ENCODE measurements at places on chromosomes 5 and 9.

DNA sequence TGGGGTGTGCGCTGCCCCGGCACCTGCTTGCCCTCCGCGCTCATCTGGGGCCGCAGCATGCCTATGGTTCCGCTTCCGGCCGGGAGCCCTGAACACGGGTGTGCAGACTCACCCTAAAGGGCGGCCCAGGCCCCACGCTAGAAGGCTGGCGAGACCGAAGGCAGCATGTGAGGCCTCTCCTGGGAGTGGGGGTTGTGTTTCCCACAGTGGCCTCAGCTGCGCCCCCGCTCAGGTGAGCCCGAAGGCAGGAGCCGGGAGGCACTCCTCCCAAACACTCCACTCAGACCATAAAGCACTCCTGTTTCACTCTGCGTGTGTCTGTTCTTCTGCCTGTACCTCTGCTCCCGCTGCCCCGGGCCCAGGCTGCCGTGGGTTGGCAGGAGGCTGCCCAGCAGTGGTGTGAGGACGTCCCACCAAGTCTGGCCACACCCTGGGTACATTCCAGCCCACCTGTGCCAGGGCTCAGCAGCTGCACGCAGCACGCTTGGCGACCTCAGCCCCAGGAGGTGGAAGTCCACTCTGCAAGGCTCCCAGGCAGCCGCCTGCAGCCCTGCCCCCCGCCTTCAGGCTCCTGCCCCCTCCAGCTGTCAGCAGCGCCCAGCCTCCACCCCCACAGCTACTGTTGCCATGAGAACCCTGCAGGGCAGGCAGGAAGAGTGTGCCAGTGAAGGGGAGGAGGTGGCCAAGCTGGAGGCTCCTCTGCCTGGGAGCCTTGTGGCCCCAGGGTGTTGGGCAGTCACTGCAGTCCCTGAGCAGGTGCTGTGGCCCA lies 1.2 kb upstream of the AJM1 start:
- no peak for DNase-seq

DNA sequence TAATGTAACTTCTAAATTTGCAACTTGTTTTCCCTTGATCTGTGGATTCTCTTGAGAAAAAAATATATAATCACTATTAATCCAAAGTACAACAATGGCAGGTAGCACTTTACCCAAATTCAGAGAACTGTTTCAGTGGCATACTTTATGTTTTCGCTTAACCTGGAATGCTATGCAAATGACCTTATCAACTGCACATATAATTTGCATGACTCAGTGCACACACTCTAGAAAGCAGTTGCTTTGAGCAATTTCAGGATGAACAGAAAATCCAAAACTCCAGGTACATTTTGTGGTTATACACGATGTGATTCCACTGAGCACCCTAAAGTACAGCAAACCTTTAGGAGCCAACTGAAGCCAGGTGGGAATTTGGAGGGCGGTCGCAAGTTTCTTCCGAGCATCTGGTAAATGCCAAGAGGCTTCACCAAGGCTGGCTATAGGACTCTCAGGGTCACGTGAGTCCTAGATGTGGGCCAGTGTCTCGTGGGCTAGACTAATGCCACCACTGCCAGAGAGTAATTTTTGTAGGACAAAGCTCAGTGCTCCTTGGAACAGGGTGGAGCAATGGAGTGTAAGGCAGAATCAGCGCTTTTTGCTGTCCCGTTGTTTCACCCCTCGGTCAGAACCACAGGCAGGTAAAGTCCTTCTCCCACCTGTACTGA lies 37.3 kb downstream of the DMGDH start:
- DNase-seq, result no peak

GRCh38 chr9:82512728-82513127 lies 524.2 kb downstream of the SPATA31D1 start:
- DNase-seq, result no peak

- DNase-seq, result no peak
Observed at GRCh38 chr9:99567436-99567835, 254.2 kb upstream of the NR4A3 start.

DNA sequence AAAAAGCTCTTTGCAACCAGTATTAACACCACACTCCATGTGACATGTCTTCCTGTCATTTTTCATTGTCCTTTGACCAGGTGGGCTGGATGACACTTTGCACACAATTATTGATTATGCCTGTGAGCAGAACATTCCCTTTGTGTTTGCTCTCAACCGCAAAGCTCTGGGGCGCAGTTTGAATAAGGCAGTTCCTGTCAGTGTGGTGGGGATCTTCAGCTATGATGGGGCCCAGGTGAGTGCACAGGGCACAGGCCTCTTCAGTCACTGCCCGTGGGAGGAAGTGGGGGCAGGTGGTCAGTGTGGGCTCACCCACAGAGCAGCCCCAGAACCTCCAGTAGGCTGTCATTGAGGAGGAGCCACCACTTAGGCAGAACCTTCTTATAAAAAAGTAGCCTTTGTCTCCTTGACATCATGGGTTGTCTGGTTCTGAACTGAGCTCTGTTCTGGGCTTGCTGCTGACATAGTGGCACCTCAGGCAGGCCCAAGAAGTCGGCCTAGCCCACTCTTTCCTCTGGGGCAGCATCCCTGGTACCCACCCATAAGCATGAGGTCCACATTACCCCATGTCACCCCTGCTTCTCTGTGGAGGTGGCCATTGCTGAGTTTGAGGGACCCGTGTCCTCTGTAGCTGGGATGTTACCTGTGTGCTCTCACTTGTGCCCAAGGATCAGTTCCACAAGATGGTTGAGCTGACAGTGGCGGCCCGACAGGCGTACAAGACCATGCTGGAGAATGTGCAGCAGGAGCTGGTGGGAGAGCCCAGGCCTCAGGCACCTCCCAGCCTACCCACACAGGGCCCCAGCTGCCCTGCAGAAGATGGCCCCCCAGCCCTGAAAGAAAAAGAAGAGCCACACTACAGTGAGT lies 39.3 kb downstream of the SECISBP2 start:
- DNase-seq, result no peak

DNA sequence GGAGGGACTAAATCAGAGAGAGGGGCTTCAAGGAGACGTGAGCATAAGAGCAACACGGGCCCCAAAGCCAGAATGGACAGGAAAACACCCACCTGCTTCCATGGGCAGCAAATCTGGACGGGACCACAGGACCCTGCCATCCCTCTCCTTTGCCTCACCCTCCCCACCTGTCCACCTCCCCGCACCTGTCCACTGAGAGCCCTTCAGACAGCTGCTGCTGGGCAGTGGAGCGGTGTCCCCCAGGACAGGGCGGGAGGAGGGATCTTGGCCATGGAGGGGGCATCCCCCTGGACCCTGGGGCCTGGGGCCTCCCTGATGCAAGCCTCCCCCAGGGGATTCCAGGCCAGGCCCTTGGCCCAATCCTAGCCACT lies 2.6 kb downstream of the CCDC183 start:
- DNase-seq, result no peak

DNA sequence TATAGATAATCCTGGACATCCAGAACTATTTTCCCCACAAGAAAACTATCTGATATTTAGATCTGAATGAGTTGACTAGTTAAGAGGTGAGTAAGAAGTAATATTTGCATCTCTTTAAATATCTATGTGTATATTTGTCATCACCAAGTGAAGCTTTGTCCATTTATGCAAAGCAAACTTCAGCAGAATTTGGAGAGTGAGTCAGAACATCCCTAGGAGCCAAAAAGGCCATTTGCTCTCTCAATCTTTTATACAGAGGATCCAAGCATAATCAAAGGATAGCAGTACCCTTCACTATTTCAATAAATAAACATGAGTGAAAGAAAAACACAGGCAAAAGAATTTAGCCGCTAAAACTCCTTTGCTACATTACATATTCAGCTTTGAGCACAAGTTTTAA lies 454.4 kb downstream of the NR2F1-AS1 start:
- DNase-seq, result no peak

DNA sequence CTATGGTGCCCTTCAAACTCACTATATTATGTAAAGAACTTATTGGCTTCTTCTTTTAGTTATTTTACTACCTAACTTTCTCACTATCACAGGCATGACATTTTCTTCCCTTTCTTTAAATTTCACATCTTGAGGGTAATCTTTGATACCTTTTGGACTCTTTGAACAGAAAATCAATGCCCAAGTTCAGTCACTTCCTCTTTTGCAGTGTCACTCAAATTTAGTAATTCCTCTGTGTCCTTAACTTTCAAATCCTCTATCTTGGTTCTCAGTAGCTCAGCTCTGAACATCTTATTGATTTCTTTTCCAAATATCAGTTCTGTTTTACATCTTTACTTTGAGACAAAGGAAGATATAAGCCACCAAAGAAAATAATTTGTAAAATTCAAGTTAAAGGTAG lies 25.5 kb downstream of the CNTLN start:
- DNase-seq, result no peak

DNA sequence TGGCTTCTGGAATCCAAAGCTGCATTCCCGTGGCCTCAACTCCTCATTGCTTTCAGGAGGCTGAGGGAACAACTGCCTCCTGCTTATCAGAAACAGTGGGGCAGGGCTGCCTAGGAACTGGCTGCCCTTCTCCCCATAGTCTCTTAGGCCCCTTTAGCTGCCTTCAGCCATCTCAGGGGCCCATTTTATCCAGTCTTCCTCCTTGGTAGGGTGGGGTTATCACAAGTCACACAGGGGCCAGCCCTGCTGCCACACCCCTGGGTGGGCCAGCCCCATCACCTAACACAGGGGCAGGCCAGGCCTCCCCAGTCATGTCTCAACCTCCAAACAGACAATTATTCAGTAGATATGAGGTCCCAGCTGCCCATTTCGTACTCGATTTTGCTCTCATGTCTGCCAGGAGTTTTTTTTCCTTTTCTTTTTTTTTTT lies 3.9 kb downstream of the ALAD start:
- no peak for DNase-seq

GRCh38 chr5:40436535-40437237 lies 243.0 kb upstream of the PTGER4 start:
- DNase-seq, result no peak

DNA sequence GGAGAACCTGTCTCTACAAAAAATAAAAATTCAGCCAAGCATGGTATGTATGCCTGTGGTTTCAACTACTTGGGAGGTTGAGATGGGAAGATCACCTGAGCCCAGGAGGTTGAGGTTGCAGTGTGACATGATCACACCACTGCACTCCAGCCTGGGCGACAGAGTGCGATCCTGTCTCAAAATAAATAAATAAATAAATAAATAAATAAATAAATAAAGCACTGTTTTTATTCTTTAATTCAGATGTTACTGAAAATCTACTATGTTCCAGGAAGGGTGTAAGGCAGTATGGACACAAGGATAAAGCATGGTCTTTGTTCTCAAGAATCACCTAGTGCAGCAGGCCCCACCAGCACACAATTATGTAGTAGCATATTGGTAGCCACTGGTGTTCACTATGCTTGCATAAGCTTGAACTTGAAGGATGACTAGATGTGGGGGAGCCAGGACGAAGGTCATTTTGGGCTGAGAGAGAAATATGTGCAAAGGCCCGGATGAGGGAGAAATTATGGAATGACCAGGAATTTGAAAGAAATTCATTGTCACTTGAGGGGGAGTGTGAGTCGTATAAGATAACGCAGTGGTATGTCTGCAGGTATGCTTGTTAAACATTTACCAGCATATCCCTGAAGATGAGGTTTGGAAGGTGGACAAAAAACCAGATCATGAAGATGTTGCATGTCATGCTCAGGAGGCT lies 70.2 kb upstream of the CD180 start:
- no peak for DNase-seq

DNA sequence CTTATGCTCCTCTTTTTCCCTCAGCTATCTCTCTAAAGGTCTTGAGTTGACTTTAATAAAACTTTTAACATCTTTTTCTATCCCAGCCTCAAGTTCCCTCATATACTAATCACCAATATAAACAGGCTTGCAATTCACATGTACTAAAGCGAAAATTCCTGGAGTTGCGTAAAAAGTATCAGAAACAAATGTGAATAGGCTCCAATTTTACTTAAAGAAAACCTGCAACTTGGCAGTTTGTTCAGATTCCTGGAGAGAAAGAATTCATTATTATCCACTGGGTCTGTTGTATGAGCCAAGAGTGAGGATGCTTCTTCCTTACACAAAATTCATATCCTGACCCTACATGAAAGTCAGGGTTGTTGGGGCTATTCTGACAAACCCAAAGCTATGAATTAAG lies 384.2 kb downstream of the DTWD2 start:
- DNase-seq, result no peak

DNA sequence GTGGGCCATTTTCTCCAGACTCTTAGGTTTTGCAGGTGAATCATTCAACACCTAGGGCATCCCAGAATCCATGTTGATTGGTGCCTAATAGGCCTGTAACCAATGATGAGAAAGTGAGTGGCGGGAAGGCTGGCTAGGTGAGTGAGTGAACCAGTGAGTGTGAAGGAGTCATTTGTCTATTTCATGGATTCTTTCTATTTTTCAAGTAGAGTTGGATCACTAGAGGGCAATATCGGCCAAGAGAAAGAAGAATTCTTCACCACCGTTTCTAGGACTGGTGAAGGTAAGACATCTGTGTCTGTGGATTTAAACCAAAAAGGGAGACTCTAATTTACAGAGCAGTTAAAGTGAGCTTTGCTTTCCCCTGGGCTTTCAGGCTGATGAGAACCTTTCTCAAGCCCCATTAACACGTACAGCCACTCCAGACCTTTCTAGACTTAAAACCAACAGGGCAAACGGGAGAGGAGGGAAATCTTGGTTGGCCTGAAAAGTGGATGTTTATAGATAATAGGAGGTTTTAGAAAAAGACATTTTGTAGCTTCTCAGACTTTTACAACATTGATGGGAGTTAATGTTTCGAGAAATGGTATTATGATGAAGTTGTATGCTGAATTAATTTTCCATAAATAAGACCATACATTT lies 114.3 kb upstream of the IL12B start:
- DNase-seq, result no peak

- DNase-seq, result no peak
Observed at GRCh38 chr9:133742849-133743444, 4.8 kb upstream of the SARDH start.

DNA sequence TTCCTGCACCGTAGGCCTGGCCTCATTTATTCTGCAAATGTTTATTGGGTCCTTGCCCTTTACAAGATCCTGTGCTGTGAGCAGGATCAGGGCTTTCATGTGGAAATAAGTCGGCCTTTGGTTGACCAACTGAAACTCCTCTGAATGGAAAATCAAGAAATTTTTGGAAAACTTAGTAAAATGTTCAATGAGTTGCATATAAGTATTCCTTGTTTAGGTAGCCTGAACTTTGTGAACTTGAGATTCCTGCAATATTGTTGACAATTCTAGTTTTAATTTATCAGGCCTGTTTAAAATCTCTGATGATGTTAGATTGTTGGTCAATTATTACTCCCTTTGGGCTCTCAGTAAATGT lies 1.1 kb downstream of the MAML1 start:
- DNase-seq, result no peak

- DNase-seq, result no peak
Observed at GRCh38 chr9:120481248-120481647, 98.7 kb downstream of the CDK5RAP2 start.

DNA sequence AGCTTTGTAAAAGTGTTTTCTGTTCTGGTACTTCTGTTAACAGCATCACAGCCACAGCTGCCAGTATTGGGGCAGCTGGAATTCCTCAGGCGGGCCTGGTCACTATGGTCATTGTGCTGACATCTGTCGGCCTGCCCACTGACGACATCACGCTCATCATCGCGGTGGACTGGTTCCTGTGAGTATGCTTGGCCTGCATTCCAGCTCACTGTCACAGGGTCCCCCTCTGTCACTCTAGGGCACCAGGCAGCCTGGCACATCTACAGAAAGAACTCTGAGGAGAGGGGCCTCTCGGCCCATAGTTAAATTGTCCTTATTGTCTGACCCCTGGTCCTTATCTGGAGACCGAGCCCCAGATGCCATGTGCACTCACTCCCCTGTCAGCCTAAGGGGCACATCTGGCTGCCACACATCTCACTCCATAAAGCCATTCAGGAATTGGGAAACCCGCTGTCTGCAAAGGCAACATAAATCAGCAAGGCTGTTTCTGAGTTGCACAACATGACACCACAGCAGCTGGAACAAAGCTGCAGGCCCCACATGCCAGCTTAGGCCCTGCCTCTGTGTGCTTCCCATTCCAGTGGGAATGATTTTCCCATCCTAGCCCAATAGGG lies 77.5 kb downstream of the SLC1A3 start:
- peak; percentile 59 for DNase-seq

Measured in BJ (cell line).